Activated T-cell treated with anti-CD3 and anti-CD28 coated beads for 48 hours (primary cell): ENCODE measurements at places on chromosomes 4 and X.

- peak; percentile 55 for DNase-seq
Measured at GRCh38 chrX:13092455-13092941, 48.1 kb upstream of the FAM9C start.

- no peak for DNase-seq
Measured at GRCh38 chrX:40964008-40964407, 121.2 kb upstream of the USP9X start.

DNA sequence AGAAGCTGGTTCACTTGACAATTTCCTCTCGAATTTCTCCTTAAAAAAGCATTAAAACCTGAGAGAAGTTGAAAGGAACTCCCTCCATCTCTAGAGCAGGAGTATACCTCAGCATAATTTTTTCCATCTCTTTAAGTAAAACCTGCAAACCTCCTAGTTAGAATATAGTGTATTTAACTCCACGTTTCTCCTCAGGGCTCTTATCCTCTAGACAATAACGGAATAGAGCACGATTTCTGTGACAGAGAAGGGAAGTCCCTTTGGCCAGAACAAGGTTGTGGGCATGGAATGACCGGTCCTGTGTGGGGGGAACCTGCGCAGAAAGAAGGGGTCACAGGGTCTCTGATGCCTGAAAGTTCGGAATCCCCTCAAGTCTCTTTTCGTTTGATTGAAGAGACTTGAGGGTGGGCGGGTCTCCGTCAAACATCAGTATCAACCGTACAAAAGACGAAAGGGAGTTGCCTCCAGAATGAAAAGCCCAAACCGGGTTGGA is 697 bp downstream of the ZNF280C start:
- no peak for DNase-seq

DNA sequence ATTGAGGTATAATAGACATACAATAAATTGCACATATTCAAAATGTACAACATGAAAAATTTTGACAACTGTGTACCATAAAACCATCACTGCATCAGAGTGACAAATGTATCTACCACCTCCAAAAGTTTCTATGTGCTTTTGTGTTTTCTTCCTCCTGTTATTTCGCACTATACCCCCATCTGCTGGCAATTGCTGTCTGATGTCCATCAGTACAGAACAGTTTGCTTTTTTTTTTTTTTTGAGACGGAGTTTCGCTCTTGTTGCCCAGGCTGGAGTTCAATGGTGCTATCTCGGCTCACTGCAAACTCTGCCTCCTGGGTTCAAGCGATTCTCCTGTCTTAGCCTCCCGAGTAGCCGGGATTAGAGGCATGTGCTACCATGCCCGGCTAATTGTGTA is 154.3 kb upstream of the GIMD1 start:
- no peak for DNase-seq

DNA sequence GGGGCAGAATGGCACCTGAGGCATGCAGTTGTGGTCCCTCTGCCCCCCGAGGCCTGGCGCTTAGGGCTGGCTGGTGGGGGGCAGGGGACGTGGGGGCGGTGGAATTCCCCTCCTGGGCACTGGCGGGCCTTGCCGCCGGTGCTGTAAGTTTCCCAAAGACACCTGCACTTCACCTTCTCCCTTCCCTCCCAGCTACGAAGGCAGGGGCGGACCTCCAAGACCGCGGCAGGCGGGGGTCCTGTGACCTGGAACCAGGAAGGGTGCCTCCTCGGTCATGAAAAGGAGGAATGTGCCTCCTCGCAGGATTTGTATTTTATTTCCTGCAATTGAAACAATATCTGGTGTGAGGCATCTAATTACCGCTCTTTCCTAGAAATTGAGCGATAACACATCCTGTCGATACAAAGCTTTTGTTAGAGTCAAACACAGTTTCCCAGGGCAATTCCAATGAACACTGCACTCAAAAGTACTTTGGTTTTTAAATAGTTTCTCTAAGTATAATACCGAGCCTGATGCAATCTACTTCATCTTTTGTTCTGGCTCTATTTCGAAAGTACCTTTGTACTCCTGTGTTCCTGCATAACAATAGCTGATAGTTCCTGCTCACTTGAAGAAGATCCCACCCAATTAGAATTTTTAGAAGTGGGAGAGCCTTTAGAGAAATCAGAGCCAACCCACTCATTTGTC is 12.3 kb upstream of the ADRA2C start:
- no peak for DNase-seq

DNA sequence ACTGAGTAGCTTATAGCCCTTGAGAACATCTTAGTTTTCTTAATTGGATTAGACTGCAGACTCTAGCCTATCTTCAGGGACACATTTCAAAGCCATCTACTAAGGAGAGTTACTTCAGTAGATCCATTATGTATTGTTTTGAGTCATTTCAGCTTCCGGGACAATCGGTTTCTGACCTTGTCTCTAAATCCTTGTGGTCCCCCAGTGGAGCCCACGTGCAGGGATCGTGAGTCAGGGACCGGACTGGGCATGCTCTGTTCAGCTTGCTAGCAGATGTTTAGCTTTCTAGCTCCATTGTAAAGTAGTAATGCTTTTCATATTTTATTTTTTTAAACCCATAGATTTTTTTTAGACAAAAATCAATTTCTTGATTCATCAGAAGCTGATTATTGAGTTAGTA is 211.9 kb upstream of the PRPS2 start:
- DNase-seq, result no peak

GRCh38 chr4:6271701-6272465 is 2.2 kb downstream of the WFS1 start:
- no peak for DNase-seq

DNA sequence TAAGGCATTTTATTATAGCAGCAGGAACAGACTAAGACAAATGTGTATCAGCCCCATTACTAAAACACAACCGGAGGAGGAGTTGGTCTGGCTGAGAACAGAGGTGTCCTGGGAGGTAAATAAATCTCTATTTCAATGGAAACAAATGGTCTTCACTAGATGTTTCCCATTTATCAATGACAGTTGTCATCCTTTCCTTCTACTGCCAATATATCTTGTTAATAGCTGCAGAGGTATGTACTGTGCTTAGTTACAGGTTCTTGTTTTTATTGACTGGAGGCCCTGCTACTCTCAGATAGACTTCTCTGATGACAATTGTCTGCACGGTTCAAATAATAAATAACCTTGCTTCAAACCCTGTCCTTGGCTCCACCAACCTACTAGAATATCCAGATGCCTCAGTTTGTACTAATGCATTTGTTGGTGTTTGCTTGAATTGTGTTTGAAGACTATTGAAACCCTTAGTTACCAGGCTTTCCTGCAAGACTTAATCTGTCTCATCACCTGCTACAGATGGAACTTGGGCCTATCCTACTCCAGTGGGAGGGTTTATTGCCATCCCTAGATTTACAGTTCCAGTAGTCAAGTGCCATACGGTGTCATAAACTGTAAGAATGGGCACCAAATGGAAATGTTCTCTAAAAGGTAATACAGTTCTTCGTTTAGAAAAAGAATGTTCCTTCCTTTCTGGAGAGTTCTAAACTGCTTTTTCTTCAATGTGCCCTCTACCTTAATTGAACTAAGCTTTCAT is 29.8 kb upstream of the HPGDS start:
- no peak for DNase-seq

- DNase-seq, result no peak
Measured at GRCh38 chr4:18405054-18405453, 383.5 kb upstream of the LCORL start.
